ENCODE measurements at places on chromosomes 4 and X.

GRCh38 chr4:54542540-54543041 is 115.2 kb upstream of the KIT start:
- no peak for DNase-seq

DNA sequence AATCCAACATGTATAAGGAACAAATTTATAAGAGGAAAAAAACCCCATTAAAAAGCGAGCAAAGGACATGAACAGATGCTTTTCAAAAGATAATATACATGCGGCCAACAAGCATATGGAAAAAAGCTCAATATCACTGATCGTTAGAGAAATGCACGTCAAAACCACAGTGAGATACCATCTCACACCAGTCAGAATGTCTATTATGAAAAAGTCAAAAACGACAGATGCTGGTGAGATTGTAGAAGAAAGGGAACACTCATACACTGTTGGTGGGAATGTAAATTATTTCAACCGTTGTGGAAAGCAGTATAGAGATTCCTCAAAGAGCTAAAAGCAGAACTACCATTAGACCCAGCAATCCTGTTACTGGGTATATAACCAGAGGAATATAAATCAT is 465.4 kb downstream of the TMA16 start:
- DNase-seq = no peak

DNA sequence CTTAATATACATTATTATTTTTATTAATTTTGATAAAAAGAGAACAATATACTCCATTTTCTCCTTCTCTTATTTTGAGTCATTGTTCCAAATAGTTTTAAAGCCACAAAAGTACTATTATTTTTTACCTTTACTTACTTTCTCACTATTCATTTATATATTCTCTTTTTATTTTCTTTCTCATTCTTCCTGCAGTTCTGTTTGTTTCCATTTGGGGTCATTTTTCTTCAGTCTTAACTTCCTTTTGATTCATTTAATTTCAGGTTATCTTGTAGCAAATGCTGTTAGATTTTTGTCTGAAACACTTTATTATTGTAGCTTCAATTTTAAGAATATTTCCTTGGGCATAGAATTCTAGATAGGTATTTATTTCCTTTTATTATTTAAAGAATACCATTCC is 438.6 kb upstream of the EPHA5 start:
- DNase-seq = no peak

GRCh38 chr4:177492022-177492421 is 49.8 kb upstream of the AGA start:
- DNase-seq = no peak

DNA sequence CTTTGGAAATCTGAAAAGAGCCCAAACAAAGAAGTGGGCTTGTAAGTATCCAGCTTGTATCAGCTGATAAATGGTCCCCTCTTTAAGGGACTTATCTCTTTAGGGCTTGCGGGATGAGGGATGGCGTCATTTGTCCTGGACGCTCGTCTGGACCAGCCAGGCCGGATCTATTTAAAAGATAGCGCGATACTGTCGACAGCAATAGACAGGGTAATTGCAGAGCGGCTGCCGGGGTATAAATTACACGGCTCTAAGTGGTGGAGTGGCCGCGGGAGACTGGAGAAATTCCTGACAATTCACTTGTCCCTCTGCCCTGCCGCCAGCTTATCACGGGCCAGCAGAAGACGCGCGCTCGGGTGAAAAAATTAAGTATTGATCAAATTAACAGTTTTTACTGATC is 90.7 kb downstream of the FAM53A start:
- DNase-seq = no peak

- no peak for DNase-seq
These were observed 336.4 kb upstream of the AGA start for GRCh38 chr4:177778623-177779022.

- DNase-seq = no peak
These were observed 238.6 kb downstream of the ADAMTS3 start for GRCh38 chr4:72330381-72330780.

- DNase-seq = no peak
These were observed 234.1 kb upstream of the PGRMC2 start for GRCh38 chr4:128521648-128522111.

- no peak for DNase-seq
These were observed 8.7 kb downstream of the FABP2 start for GRCh38 chr4:119313237-119313636.

GRCh38 chr4:168832763-168833575 is 177.1 kb downstream of the CBR4 start:
- peak; percentile 67 for DNase-seq

- no peak for DNase-seq
These were observed 74.6 kb upstream of the NEIL3 start for GRCh38 chr4:177235026-177235425.

- no peak for DNase-seq
These were observed 170.1 kb upstream of the ATOH1 start for GRCh38 chr4:93658443-93658842.

- DNase-seq = no peak
These were observed 26.9 kb upstream of the IL1RAPL2 start for GRCh38 chrX:104539081-104539480.

DNA sequence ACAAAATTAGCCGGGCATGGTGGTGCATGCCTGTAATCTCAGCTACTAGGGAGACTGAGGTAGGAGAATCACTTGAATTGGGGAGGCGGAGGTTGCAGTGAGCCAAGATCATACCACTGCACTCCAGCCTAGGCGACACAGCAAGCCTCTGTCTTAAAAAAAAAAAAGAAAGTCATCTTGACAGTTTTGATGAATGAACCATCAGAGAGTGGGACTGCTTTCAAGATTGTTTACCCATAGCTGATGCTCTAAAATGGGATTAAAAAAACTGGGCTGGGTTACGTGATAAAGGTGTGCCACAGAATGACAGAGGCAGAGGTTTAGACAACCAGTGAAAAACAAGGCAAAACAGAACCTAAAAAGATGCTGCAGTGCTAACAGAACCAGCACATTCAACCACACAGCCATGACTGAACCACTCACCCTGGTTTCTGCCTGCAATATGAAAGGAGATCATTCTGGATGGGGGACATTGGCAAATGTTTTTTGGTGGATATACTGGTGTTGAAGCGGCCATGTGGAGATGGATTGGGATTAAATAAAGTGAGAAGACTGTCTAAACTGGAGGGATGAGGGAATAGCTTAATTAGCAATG is 22.2 kb downstream of the GPAT3 start:
- DNase-seq = no peak

DNA sequence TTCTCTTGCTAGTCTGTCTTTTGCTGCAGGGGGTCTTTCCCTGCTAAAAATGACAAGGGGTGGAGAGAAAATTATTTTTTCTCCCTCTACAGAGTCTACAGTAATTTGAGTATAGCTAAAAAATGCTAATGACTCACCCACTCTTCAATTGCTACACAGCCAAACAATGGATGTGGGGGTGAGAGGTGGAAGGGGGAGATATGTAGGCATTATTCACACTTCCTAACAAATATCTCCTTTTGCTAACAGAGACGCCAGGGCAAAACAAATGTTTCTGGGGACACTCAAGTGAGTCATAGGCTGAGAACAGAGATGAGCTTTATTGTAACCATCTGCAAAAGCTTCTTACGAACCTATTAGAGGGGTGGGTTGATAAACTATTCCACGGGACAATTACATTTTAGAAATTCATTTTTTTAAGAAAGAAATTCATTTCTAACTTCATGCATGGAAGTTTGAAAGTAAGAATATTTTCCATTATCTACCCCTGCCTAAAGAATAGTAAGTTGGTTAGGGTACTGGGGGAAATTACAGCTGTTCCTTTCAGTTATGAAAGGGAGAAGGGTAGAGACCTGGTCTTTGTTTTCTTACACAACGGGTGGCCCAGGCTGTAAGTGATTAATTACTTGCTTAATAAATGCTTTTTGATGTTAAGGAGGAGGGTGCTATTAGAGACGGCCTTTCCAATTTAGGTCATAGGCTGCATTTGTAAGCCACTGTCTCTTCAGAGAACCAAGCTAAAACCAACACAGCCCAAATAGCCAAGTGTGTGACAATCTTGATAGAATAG is 12.8 kb downstream of the SCD5 start:
- DNase-seq = no peak

GRCh38 chr4:137993232-137993631 is 248.9 kb downstream of the SLC7A11 start:
- DNase-seq = no peak

- DNase-seq = no peak
These were observed 38.1 kb upstream of the NYX start for GRCh38 chrX:41409006-41409405.

- DNase-seq = no peak
These were observed 117.8 kb downstream of the AFF1 start for GRCh38 chr4:87052615-87053014.

- no peak for DNase-seq
These were observed 8.9 kb downstream of the PHKA2 start for GRCh38 chrX:18974993-18975392.

DNA sequence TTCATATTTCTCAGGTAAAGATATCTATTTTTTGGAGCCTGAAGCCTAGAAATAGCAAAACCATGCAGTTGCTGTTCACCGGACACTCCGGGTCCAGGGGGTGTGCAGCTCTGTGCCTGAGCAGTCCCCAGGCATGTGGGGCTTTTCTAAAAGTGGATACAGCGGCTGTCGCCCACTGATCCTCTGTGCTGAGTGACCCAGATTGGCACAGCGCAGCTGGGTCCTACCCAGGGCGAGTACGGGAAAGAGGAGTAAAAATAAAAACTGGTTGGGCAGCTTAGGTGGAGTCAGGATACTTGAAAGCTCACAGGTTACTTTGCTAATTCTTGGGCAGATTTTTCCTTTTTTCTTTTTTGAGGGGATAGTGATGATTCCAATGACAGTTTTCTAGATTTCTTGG is 118.8 kb downstream of the UCHL1 start:
- DNase-seq = no peak

DNA sequence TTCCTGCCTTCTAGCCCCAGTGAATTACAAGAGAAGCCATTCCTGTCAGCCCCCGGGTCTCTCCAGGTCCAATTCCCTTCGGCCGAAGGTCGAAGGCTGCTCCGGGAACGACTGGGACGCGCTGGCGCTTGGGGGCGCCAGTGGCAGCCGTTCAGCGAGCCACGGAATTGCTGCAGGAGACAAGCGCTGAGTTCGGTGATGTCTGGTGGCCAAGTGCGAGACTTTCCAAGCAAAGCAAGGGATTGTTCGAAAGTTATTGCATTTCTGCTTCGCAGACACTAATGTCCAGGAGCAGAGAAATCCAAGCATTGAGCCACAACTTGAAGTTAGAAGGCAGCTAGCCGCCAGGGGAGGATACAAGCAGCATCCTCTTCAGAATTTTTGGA is 1.1 kb upstream of the DKK2 start:
- DNase-seq = no peak

GRCh38 chr4:122796801-122797404 is 29.7 kb upstream of the FGF2 start:
- DNase-seq = no peak

- no peak for DNase-seq
These were observed 7.8 kb upstream of the TBC1D14 start for GRCh38 chr4:6901669-6902317.

DNA sequence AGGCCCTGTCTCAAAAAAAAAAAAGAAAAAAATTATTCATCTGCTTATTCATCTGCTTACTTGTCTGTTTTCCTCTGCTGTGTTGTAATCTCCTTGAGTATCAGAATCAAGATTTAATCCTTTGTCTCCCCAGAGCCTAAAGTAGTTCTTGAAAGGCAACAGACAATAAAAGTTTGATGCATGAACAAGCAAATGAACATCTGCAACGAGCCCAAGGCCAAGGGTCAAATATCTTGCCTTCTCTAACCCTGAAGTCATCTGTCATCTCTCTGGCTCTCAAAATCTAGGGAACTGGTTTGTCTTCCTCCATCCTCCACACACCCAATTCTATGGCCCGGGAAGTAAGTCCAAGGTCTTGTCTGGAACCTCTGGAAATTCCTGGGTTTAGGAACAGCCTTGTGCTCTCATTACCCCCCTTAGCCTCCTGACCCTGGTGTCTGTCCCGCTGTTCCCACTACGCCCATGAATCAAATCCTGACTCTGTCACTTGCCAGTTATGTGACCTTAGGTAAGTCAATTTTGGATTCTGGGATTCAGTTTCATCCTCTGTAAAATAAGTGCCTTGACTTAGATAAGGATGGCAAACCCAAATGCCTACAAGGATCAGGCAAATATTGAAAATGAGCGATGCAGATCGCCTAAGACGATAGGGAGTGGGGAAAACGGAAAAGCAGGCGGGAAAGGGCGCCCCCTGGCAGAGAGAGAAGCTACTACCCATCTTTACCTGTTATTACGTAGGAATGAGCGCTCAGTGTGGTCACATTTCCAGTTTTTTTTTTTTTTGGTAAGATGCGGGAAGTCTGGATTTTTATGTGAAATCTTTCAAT is 102.7 kb upstream of the DHX15 start:
- no peak for DNase-seq

GRCh38 chrX:48579259-48579658 is 5.0 kb downstream of the RBM3 start:
- no peak for DNase-seq

DNA sequence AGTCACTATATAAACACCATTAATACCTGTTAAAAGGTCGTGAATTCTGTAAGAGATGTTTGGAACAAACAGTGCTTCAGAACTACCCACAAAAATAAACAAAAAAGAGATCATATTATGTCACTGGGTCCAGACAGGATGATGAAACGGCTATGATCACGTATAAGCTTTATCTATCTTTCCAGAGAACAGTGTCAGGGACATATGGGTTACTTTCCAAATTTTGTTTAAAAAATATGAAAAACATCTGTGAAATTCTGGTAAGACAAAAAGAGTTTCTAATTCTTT is 90.0 kb downstream of the SORBS2 start:
- DNase-seq = no peak

DNA sequence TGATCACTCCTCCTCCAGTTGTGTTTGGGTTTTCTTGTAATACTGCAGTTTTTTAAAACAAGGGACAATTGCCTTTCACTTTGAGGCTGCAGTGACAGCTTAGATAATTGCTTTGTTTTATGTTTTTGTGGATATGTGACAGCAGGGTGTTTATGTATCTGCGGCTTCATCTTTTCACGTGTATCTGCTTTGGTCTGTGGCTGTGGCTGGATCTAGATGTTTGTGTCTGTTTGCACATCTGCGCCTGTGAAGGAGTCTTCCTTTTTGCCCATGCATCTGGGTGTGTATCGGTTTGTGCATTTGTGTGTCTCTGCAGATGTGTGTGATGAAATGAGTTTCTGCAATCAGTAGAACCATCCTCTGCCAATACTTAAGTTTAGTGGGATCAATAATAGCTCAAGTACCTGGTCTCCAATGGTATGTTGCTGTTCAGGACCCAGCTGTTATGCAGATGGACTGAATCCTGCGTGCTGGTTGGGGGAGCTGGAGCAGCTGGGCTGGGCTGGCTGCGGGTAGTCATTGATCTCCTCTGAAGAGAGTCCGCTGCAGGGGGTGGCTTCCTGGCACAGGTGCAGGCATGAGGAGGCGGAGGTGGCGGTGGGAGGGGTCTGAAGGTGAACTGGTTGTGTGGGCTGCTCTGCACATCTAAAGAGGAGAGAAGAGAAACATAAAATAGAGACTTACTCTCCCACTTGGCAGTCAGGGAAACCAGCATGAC is 390.3 kb downstream of the SH2D1A start:
- no peak for DNase-seq

GRCh38 chrX:10011261-10011931 is 44.2 kb downstream of the CLDN34 start:
- DNase-seq = no peak

Measured in breast epithelium (tissue), 4 donors.